Activated T-helper 1 cell treated with anti-CD3 and anti-CD28 coated beads, Interleukin-12 subunit alpha, Interleukin-12 subunit beta, Interleukin-2, Interleukin-4 antibody, amounts not matched to agents 30 ng/mL and 10 ng/mL and 1 ng/mL, durations not matched to agents 14 hours and 24 hours and 36 hours (primary cell): ENCODE measurements at places on chromosomes 2 and 18.

- no peak for DNase-seq
Measured at GRCh38 chr2:239119346-239120126, 271.7 kb downstream of the TWIST2 start.

GRCh38 chr2:17319090-17319489 is 199.2 kb downstream of the RAD51AP2 start:
- DNase-seq: no peak

DNA sequence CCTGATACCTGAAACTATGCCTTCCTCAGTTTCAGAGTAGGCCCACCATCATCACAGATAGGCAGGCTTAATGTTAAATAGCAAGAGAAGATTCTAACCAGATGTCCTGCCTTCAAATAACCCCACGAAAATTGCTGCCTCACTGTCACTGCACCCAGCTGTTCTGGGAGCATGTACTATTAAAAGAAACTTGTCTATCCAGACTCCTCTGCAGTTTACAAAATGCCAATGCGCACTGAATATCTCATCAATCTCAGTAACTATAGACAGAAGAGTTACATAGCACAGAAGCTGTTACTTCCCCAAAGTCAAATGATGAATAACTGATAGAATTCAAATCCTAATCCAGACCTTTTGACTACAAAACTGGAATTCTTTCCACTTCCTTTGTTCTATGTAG is 43.9 kb downstream of the WDR75 start:
- DNase-seq: no peak

DNA sequence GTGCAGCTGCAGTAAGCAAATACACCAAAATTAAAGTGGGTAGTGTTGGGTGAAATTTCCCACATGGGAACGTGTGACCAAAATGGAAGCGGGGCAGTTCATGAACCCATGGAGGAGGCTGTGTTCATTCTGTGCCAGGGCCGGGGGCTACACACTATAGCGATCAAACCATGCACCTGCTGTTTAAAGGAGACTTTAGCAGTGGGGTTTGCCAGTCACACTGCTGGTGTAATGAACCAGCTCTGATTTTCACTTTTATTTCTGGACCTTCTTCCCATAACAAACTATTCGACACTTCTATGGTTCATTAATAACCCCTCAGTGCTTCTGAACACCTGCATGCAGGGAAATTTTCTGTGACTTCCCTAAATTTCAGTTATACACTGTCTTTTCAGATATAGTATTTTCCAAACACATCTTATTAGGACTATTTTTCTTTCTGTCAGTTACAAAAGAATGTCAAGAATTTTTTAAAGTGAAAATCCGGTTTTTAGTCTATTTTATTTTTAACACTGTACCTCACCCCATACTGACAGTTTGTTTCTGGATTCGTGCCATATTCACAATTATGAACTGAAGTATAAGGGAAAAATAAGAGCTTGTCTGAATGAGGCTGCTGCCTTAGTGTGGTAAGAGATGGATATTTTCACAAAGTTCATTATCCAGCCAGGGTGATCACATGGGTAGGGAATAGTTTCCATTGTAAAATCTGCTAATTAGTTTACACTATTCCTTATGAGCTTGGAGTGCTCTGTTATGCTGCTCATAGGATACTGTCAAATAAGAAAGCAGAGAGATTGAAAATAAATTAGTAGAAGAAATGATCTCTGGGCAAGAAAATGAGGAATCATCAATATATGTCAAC is 111.3 kb upstream of the CAVIN2 start:
- DNase-seq: no peak

DNA sequence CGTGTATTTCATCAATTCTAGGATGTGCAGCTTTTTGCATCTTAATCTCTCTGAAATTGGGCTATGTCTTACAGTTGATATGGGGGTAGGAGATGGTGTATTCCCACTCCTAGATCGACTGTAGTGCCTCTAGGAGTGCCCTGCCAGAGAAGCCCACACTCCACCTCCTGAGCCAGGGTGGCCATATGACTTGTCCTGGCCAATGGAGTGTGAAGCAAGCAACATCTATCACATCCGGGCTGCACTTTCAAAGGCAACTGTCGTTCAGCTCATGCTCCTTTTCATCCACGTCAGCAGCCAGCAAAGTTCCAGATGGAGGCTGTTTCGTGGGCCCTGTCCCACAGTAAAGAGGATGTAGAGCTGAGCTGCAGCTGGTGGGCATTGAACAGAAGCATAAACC is 149.4 kb upstream of the SLC1A4 start:
- DNase-seq: no peak

- no peak for DNase-seq
Measured at GRCh38 chr2:88139203-88139702, 11.4 kb upstream of the FABP1 start.

GRCh38 chr2:8132879-8133278 is 549.0 kb upstream of the ID2 start:
- no peak for DNase-seq

- peak; percentile 6 for DNase-seq
Measured at GRCh38 chr2:219104107-219105035, 43.6 kb upstream of the IHH start.

DNA sequence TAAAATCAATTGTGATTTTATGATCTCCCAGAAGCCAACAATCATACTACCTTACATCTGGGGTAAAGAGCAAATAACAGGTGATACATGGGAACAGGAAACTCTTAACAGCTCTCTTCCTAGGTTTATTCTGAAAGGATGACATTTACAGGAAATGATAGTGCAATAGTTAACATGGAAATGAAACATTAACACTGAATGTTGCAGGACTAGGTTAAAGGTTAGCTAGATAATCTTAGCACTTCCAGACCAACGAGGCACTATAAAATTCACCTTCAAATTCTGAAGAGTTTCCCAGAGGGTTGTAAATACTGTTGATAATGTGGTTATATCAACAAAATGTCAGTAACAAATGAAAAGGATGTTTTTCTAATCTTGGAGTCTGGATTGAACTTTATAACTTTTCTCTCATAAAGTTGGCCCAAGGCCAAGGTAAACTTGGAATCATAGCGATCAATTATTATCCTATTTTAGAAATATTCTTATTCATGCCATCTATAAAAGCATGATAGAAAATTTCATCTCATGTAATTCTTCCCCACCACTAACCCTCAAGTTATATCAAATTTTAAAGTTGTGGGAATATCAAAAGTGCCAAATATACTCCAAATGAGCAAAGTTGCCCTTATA is 32.9 kb upstream of the GCG start:
- no peak for DNase-seq

DNA sequence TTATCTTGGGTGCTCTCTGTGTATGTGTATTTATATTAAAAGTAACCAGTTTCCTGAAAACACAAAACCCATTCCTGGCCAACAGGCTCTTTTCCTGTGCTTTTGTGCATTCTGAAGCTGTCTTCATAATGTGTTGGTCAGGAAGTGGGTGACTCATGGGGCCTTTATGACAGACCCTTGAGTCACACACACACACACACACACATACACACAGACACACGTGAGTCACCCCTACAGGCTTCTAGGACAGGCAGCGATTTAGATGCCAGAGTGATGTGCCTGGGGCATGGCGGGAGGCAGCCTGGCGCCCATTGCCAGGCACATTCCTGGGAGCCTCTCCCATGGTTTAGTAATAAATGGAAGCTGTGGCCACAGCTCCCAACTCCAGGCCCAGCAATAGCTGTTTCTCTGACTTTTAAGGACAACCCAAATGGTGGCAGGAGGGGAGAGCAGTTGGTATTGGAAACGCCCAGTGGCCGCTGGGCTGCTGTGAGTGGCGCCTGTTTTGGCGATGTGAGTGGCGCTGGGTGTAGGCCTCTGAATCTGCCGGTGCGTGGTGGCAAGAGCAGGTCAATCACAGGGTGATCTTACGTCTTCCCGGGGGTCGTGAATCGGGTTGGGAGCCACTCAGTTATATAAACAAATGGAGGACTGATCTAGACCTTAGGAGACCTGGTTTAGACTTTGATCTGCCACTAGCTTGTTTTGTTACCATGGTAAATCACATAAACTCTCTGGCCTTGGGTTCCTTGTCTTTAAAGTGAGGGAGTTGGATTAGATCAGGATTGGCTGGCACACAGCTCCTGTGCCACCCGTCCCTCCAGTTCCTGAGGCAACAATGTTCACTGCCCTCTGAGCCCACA is 150.7 kb upstream of the DLX2 start:
- DNase-seq: peak; percentile 53

GRCh38 chr2:149099298-149099697 is 60.8 kb downstream of the LYPD6B start:
- DNase-seq: no peak

DNA sequence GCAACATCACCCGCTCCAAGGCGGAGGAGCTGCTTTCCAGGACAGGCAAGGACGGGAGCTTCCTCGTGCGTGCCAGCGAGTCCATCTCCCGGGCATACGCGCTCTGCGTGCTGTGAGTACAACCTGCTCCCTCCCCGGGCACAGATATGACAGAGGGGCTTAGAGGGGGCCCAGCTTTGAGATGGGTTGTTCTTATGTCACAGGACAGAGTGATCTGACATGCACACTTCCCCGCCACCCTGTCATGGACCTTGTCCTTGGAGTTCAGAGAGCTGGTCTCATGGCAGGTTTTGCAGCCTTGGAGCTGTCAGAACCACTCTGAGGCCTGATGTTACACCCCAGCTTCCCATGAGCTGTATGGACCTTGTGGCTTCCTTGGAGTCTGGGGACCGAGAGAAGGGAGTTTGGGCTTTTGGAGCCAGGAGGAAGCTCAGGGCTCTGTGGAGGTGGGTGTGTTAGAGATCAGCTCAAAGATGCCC is 398 bp downstream of the INPP5D start:
- DNase-seq: no peak

DNA sequence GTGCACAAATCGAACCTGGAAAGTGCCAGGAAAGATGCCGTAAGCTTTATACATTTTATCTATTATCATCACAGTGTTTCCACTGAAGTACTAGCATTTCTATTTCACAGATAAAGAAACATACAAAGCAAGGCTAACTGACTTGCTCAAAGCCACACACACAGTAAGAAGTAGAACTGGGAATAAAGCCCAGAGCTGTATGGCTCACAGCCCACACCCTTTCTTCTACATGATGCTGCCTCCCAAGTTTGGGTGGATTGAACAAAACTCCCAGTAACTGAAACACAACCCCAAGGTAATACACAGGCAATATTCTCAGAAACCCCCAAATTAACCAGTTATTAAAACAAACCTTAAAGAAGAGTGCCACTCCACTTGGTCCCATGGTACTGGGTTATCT is 11.2 kb downstream of the SAP130 start:
- no peak for DNase-seq

DNA sequence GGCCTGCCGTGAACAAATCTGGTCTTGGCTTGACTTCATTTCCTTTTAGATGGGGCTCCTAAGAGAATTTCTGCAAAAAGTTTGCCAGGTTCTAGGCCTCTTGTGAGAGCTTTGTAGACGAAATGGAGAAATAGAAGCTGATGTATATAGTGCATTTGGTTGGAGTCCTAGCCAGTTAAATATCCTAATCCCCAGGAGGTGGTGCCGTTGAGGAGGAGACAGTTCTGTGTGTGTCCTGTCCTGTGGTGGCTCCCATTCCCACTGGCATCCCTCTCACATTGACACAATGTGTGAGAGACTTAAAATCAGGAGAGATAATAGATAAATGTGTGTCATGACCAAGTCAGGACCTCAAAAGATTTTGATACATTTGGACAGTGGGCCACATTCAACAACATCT is 34.6 kb upstream of the DNER start:
- DNase-seq: no peak

- DNase-seq: no peak
Measured at GRCh38 chr18:8208716-8209115, 400.5 kb upstream of the RAB12 start.

DNA sequence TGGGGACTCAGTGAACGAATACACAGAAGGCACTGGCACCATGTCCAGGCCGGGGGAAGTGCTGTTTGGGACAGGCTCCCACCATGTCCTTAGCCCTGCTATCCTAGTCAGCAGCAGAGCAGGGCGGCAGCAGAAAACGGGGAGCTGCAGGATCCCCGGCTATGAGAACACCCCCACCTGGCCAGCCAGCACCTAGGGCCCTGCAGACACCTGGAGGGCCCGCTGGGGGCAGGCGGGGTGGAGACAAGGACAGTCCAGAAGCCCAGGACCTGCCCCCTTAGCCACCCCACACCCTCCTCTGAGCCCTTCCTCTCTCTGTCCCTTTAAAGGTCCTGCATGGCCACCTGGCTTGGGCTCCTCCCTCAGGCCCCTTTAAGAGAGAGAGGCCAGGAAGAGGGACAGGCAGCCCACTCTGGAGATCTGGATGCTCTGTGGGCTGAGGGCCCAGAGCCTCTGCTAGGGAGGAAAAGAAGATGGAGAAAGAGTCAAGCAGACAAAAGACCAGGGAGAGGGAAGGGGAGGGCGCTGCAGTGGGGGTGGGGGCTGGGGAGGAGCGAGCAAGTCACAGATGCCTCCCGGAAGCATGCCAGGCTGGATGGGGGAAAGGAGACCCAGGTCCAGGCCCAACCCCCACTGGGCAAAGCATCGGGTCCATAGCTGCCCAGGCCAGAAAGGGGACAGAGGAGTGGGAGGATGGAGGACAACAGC is 48.6 kb downstream of the BIN1 start:
- DNase-seq: no peak

- no peak for DNase-seq
Measured at GRCh38 chr2:74439803-74440377, 1.8 kb downstream of the RTKN start.

GRCh38 chr2:138922973-138923563 is 142.9 kb upstream of the NXPH2 start:
- DNase-seq: no peak

DNA sequence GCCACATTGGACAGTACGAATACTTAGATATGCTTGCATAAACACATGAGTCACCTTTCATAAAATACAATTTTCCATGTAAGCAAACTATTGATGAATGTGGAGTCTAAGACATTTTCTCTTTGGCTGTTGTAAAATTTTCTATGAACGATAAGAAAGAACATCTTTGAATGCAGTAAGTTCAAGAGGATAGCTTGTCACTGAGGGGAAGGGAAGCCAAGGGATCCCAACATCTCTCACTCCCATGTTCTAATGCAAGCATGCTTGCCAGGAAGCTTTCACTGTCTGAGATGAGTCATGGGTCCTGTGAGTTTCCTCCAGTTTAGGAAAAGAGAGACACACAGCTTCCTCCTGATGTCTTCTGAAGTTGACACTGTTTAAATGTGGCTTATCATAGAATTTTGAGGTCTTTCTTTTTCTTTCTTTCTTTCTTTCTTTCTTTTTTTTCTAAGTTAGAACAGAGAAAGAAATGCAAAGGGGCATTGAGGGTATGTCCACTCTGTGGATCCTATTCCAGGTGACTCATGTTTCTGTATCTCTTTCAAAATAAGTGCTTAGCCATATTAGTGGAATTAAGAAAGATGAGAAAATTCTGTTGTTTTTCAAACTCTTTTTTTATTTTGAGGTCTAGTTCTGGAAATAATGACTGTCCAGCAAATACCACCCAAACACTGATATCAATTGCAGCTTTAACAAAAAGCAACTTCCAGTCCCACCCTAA is 146.6 kb downstream of the RDH14 start:
- no peak for DNase-seq

- DNase-seq: no peak
Measured at GRCh38 chr2:30282721-30283120, 51.4 kb downstream of the LBH start.

DNA sequence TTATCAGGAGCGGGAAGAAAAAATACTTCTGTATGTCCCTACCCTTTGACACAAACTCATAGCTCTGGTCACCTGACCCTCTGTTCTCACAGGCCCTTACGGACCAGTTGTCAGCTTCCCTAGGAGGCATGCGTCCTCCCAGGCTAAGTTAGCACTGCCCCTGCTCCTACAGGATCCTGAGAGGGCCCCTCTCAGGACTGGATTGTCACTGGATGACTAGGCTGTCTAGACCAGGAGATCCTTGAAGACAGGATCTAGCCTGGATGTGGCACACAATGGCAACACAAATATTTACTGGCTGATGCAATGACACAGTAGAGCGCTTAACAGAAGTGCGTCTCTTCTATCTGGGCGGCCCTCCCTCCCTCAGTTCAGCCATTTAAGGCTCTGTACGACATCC is 7.7 kb downstream of the FAM228A start:
- no peak for DNase-seq
